Right hindlimb (tissue), 1 donor: ENCODE measurements at places on chromosomes 16 and 17.

DNA sequence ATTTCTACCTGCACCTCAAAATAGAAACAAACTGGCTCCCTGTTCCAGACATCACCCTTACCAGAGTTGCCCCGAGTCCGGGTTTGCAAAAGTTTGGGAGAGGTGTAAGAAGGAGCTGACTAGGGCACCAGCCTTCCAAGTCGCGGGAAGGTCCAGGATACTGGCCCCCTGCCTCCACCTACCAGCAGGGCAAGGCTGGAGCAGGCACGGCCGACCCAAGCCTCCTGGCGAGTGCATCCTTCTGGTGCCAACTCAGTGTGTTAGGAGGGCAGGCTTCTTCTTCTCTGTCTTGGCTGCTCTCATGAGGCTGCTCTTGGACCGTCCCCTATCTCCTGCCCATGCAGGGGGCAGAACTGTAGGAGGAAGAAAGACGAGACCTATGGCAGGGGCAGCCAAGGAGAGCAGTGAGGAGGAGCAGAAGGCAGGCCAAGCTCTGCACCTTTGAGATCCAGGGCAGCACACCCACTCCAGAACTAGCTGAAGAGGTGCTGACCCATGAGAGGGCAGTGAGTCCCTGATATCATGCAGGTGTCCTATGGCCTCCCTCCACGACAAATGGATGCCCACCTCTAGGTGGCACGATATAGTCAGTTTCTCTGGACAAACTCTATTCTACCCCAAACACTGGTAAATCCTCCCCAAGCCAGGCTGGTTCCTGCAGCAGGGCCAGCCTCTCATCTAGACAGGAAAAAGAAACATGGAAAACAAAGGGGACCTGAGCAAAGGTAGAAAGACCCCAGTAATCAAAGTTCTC lies 54.4 kb downstream of the CYTH1 start:
- DNase-seq, result no peak

DNA sequence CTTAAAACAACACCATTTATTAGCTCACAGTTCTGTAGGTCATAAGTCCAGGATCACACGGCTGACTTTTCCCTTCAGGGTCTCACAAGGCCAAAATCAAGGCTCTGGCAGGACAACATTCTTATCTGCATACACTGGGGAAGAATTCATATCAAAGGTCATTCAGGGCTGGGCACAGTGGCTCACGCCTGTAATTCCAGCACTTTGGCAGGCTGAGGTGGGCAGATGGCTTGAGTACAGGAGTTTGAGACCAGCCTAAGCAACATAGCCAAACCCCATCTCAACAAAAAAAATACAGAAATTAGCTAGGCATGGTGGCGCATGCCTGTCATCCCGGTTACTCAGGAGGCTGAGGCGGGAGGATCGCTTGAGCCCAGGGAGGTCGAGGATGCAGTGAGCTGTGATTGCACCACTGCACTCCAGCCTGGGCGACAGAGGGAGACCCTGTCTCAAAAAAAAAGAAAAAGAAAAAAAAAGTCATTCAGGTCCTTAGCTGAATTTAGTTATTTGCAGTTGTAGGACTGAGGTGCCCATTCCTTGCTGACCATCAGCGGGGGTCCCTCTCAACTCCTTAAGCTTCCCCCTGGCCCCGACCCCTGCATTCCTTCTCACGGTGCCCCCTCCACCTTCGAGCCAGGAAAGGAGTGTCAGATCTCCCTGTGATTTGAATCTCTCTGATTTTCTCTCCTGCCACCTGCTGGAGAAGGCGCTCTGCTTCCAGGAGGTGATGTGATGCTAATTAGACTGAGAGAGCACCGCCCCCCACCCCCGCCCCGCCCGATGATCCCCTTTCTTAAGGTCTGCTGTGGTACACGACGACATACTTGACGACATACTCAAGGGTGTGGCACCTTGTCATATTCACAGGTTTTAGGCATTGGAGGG lies 91.8 kb upstream of the CLEC18A start:
- DNase-seq, result peak; percentile 35

DNA sequence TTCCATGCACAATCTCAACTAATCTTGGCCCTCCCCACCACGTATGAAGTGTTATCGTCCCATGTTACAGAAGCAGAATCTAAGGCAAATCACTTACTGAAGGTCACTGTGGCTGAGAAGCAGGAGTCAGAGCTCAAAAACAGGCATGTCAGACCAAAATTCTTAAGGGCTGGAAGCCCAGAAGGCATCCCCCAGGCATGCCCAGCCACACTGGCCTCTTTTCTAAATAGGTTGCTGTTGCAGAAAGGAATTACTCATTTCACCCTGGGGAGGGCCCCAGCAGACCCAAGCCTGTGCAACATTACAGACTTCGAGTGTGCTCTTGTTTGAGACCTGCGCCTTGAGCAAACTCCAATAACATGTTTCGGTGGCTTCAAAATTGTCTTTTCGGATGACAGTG lies 194.1 kb downstream of the RBFOX1 start:
- no peak for DNase-seq

- DNase-seq, result peak; percentile 63
These were observed 610 bp downstream of the C16orf74 start for GRCh38 chr16:85750146-85750826.

- DNase-seq, result peak; percentile 61
These were observed 4.3 kb upstream of the APRT start for GRCh38 chr16:88815901-88816589.

DNA sequence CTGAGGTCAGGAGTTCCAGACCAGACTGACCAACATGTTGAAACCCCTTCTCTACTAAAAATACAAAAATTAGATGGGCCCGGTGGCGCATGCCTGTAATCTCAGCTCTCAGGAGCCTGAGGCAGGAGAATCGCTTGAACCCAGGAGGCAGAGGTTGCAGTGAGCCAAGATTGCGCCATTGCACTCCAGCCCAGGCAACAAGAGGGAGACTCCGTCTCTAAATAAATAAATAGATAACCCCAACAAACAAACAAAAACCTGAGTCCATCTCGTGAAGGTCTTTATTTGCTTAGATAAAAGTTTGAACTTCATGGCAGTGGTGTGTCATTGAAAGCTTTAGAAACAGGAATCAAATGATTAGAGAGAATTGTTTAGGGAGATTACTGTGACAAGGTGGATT lies 167.4 kb downstream of the BCAS3 start:
- DNase-seq, result no peak

- no peak for DNase-seq
These were observed 115.1 kb downstream of the PRKCB start for GRCh38 chr16:23950898-23951297.

DNA sequence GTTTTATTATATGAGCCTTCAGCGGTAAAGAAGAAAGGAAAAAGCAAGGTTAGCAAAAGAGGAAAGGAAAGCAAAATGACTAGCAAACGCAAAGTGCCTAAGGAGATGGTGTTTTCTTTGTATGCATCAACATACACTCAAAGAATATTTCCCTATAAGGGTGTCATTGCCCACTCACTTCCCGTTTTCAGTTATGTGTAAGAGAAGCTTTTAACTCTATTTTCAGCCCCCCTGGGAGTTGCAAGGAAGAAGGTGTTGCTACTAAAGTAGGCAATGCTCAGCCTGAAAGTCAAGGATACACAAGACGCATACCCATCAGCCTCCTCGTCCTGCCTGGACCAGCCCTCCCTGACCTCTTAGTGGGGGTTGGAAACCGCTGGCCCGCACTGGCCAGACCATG lies 267.7 kb upstream of the ZFHX3 start:
- DNase-seq, result no peak

- DNase-seq, result no peak
These were observed 33.1 kb upstream of the C16orf78 start for GRCh38 chr16:49340466-49340865.

GRCh38 chr16:74583926-74584666 lies 22.8 kb downstream of the GLG1 start:
- no peak for DNase-seq

GRCh38 chr17:50649042-50649908 lies 14.6 kb downstream of the ABCC3 start:
- no peak for DNase-seq

DNA sequence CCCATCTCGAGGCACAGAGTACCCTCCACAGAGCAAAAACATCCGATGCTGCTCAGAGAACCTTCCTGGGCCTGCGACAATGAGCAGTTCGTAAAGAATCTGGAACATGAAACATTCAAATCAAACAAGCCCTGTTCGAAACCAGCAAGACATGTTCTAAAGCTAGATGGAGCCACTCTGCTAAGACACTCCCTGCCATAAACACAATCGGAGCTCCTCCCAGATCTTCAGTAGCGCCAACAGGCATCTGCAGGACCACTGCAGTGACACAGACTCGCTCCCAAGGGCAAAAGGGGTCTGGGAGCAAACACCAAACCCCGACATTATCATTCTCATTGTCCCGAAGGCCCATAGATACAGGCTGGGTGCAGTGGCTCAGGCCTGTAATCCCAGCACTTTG lies 108.7 kb downstream of the ZFHX3 start:
- peak; percentile 42 for DNase-seq

DNA sequence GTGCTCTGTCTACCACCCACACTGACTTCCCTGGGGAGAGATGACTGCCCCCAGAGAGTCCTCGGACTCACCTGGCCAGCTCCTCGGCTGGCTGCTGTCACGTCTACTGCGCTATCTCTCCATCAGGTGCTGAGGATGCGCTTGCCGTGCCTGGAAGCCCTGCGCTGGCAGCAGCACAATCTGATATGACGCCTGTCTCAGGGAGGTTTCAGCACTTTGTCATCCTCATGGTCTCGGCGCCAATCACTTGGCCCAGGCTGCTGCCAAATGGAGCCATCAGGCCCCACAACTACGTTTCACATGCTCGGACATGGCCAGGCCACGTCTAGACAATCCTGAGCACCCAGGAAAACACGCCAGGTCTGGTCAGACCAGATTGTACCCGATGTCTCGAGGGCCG lies 46.7 kb downstream of the FOXL1 start:
- no peak for DNase-seq

GRCh38 chr17:1750628-1751027 lies 8.0 kb downstream of the SERPINF2 start:
- no peak for DNase-seq

DNA sequence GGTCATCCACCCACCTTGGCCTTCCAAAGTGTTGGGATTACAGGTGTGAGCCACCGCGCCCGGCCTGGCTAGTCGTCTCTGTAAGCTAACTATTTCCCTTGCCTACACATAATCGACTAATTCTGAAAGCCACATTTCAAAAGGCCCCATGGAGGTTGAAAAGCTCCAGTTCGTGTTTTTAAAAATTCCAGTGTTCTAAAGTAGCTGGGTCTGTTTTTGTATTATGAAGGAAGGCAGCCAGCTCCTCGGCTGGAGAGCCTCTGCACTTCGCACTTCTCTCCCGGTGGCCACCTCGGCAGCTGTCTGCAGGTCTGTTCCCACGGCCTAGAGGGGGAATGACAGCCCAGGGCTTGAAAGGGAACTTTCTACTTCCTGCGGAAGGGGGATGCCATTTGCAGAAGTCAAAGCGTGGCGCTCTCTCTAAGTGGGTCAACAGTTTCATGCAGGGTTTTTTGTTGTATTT lies 16.9 kb downstream of the HASPIN start:
- DNase-seq, result no peak

GRCh38 chr17:72812823-72813222 lies 279.7 kb downstream of the SLC39A11 start:
- DNase-seq, result no peak

DNA sequence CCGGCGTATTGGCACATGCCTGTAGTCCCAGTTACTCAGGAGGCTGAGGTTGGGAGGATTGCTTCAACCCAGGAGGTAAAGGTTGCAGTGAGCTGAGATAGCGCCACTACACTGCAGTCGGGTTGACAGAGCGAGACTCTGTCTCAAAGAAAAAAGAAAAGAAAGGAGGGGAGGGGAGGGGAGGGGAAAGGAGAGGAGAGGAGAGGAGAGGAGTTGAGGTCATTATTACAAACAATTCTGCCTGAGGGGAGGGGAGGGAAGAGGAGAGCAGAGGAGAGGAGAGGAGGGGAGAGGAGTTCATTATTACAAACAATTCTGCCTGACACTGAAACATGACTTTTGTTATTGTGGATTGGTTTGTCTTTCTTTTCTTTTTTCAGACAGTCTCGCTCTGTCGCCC lies 19.8 kb upstream of the ABCA5 start:
- no peak for DNase-seq

- no peak for DNase-seq
These were observed 610 bp downstream of the VPS4A start for GRCh38 chr16:69311533-69312387.

GRCh38 chr16:75282466-75283281 lies 31.2 kb upstream of the BCAR1 start:
- no peak for DNase-seq

DNA sequence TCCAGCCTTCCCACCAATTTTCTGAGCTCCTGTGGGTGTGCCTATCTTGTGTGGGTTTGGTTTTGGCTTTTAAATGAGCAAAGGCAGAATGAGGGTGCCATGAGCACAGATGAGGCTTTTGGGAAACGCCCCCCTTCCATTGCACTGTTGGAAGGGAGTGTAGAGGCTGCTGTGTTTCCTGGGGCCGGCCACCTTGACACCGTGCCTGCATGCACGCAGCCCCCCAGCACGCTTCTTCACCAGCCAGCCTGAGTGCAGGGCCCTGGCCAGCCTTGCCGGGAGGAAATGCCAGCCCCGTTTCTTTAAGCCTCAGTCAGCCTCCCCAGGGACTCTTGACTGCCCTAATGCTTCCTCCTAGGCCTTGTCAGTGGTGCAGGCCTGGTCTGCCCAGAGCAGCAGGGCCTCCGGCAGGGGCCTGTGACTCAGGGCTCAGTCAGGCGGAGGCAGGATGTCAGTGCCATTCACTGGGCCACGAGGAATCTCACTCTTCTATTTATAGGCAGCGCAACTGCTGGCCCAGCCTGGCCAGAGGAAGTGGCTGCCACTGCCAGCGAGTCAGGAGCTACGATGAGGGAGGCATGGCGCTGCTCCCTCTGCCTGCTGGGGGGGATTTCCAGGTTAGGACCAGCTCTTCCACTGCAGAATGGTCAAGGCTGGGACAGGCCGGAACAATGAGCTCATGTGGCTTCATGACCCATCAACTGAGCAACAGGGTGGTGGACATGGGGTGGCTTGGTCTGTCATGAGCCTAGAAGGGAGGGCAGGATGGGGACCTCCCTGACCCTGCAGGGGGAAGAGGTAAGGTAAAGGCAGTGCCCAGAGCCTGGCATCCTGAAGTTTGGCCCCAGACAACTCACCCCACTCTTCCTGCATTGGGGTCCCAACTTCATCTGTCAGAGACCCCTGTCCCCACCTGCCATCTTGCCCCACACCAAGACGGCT lies 205.2 kb downstream of the RAB11FIP4 start:
- DNase-seq, result peak; percentile 76

DNA sequence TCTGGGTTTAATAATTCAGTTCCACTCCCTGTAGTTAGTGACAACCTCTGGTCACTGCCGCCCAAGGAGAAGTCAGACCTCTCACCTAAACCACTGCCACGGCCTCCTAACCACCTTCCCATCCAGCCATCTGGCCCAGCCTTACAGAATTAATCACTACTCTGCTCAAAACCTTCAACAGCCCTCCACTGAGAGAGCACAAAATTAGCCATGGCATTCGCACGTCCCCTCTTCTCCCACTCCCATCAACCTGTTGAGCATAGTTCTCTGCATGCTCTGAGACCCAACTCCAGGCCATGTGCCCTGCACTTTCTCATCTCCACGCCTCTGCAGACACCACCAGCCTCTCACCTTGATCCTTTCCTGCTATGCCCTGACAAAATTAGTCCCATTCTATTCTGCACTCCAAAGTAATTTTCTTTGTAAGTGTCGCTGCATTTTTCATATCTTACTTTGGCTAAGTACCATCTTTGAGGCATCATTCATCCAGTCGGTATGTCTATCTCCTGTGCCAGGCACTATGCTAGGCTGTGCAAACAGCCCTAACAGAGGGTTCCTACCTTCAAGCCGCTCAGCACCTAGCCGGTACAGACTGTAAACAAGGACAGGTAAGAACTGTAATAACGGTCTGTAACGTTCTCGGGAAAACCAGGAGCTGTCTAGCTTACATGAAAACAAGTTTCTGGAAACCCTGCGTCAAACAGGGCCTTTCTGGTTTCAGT lies 963 bp downstream of the COPRS start:
- no peak for DNase-seq
